ENCODE measurements at places on chromosomes 12 and 14. TPM values are rescaled to one million over a fixed set of nuclear protein-coding genes. Genes with fewer than 3 reads are reported as not detected.

The NANOG gene
- total RNA-seq = not detected

The HAL gene
- not detected for total RNA-seq

The RPGRIP1 gene
- total RNA-seq = under 0.01 TPM

The RFLNA gene
- total RNA-seq = 0.08 TPM

The ATG2B gene
- total RNA-seq = 14.0 TPM

The KRT6C gene
- not detected for total RNA-seq

The RNU6-8 gene
- not detected for total RNA-seq

The BHLHE41 gene
- 3.1 TPM for total RNA-seq

The DLK1 gene
- total RNA-seq = not detected

The AVPR1A gene
- total RNA-seq = not detected

The ZC2HC1C gene
- total RNA-seq = 0.39 TPM

The TMPRSS12 gene
- not detected for total RNA-seq

The FAM181A gene
- total RNA-seq = not detected

The GALNT16 gene
- total RNA-seq = 1.0 TPM

The TAS2R19 gene
- not detected for total RNA-seq

The GPR84 gene
- total RNA-seq = 0.13 TPM

The SNX6 gene
- 141 TPM for total RNA-seq

The RHEBL1 gene
- total RNA-seq = 0.78 TPM

The SIRT4 gene
- total RNA-seq = 5.6 TPM
